ENCODE measurements at places on chromosomes 11 and 22.

GRCh38 chr22:45877036-45877380, 100.0 kb downstream of the WNT7B start:
- no peak for DNase-seq

- DNase-seq = no peak
Measured at GRCh38 chr11:101987370-101987769, 59.9 kb upstream of the CFAP300 start.

- no peak for DNase-seq
Measured at GRCh38 chr22:48939441-48940265, 888.0 kb downstream of the BRD1 start.

DNA sequence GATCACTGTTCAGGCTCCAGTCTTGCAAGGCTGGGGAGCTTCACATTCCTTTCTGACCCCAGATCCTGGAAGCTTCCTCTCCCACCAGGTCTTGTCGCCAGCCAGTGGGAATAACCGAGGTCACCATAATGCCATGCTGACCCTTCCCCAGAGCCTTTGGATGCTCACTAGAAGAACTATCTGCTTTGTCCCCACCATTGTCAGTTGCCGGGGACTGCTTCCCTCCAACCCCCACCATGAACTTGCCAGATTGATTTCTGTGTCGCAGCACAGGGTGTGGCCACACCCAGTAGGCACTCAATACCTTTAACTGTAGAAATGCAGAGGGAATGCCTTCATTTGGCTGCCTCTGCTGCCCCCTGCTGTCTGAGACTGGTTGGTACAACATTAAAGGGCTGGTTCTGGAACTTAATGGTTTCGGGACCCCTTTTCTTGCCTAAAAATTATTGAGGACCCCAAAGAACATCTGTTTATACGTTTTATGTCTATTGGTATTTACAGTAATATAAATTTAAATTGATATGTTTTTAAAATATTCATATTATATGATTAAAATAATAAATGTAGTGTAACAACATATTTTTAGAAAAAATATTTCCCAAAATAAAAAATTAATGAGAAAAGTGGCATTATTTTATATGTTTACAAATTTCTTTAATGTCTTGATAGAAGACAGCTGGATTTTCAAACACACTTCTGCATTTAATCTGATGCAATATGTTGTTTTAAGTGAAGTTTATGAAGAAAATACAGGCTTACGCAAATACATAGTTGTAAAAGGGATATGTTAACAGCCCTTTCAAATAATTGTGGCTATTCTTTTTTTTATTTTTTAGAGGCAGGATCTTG, 6.7 kb upstream of the GDPD5 start:
- peak; percentile 86 for DNase-seq

GRCh38 chr11:44589301-44589700, 23.8 kb downstream of the CD82 start:
- DNase-seq = no peak

GRCh38 chr11:61168800-61169199, 7.6 kb upstream of the VPS37C start:
- no peak for DNase-seq

DNA sequence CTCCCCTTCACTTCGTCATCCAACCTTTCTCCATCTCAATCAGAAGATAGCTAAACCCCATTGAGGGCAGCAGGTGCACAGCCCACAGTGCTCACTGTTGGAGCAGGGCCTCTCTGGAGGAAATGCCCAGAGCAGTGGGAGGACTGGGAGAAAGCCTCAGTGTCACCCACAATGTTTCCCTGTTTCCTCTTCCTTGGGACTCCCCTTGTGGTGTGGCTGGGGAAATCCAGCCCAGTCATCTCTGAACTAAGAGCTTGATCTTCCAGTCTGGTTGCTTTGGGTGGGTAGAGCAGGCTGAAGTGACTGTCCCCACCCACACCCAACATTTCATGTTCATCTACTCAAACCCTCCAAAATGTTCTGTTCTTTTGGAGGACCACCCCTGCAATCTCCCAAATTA, 29.8 kb upstream of the EED start:
- no peak for DNase-seq

DNA sequence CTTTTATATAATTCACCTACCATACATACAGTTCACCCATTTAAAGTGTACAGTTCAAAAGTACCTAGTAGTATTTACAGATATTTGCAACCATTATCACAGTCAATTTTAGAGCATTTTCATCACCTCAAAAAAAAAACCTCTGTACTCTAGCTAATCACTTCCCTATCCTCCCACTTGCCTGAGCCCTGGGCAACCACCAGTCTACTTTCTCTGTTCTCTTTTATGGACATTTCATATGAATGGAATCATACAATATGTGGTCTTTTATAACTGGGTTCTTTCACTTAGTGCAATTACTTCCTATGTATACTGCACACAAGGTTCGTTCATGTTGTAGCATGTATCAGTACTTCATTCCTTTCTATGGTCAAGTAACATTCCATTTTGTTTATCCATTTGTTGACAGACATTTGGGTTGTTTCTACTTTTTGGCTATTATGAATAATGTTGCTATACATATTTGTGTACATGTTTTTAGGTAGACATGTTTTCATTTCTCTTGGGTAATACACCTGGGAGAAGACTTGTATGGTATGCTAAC, 17.8 kb upstream of the NEU3 start:
- no peak for DNase-seq

DNA sequence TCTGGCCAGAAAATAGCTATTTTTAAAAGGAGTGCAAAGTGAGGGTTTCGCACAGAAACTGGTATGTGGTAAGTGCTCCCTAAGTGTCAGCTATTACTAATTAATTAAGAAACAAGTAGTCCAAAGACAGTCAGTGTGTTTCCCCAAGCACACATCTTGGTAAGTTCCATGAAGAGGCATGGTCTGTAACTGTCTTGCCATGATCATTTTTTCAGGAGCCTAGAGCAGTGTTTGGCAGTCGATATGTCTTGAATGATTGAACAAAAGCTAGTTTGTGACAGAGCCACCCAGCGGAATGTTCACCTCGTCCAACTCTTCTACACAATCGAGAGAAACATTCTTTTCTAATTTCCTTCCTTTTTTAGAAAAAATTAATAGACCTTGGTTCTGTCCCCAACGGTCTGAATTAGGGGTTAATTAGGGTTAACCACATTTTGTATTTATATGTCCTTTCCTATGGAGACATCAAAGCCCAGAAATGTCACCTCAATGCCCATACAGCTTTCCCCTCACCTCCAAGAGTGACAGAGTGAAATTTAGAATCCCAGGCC, 57.6 kb upstream of the FTH1 start:
- DNase-seq = no peak

- no peak for DNase-seq
Measured at GRCh38 chr11:20213790-20214189, 53.5 kb upstream of the DBX1 start.
